Hematopoietic multipotent progenitor cell treated with erythropoietin and hydrocortisone succinate and interleukin-3 and kit ligand, for 4 days (in vitro differentiated cells): ENCODE measurements at places on chromosomes 3 and 15.

- DNase-seq, result no peak
Measured at GRCh38 chr15:73716417-73716816, 32.2 kb downstream of the CD276 start.

- no peak for DNase-seq
Measured at GRCh38 chr3:28949580-28949979, 331.3 kb upstream of the RBMS3 start.

DNA sequence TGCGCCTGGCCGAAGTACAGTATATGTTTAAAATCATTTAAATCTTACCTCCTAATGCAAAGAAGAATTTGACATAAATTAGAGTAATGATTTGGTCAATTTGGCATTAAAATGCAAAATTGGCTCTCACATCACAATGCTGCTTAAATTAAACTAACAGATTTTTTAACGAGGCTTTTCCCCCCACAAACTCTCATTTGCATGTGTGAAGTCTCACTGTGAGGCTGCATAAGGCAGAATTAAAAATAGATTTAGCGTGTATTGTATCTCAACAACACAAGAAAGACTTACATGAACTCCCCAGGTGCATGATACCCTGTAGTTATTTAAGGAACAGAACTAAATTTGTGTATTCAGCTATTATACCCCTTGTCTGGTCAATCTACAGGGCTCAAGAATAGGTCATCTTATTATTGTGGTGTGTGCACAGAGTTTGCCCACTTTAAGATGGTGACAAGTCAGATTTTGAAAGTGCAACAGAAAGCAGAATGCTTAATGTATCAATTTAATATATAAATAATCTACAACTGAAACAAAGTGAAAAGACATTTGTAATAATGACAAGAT, 897.9 kb downstream of the EPHA3 start:
- no peak for DNase-seq

- DNase-seq, result no peak
Measured at GRCh38 chr3:64267721-64268604, 42.7 kb upstream of the PRICKLE2 start.

DNA sequence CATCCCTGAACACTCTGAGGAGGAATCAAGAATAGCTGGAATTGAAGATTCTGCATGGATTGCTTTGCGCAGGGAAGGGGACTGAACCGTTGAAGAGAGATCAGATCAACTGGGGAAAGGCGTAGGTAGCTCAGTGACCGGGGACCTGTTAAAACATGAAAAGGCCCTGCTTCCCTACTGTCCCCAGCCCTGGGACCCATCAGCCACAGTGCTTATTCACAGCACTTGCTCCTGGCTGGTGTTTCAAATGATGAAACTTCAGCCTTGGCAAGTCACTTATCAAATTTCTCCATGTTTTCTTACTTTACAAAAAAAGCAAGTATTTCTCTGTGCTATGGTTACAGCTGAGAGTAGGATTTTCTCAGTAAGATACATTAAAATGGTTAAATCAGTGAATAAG, 199.3 kb downstream of the MEIS2 start:
- DNase-seq, result no peak

DNA sequence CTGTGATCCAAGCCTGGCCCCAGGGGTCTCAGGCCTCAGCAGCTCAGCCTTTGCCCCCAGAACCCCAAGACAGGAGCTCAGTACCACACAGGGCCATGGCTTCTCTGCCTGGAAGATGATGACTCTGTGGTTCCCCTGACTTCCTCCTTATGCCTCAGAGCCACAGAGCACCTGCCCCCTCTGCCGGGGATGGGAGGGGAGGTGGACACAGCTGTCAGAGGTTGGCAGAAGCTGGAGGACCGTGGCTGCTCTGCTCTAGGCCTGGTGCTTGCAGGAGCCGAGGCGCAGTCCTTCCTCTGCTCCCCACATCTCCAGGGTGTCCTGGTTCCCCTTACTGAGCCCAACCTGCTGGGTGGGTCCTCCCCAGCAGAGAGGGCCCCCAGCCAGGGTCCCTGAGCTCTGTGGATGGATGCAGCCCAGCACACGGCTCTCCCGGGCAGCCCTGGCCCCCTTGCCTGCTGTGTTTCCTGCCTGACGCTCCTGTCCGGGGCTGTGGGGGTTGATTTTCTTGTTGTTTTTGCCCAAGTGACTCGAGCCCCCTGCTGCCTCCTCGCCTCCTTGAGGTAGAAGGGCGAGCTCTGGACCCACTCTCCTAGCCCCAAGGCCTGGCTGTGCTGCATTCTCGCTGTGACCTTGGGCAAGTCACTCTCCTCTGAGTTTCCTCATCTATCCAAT, 36.6 kb downstream of the PSTPIP1 start:
- DNase-seq, result peak; percentile 84

- DNase-seq, result no peak
Measured at GRCh38 chr3:116474032-116474780, 28.9 kb upstream of the LSAMP start.

DNA sequence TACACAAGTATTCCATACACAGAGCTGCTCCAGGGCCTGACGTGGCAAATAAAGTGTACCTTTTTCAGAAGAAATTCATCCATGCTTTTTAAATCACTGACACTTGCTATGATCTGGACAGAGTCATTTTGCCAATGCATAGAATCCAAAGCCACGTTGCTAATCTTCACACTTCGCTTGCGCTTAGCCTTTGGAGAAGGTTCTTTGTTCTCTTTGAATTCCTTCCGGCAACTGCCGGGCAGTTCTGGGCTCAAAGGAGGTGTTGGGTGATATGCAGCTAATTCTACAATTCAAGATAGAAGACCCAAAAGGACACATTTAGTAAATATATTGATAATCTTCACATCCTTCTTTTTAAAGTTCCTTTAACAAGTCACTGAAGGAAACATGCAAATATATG, 69.9 kb downstream of the NR2E3 start:
- no peak for DNase-seq

DNA sequence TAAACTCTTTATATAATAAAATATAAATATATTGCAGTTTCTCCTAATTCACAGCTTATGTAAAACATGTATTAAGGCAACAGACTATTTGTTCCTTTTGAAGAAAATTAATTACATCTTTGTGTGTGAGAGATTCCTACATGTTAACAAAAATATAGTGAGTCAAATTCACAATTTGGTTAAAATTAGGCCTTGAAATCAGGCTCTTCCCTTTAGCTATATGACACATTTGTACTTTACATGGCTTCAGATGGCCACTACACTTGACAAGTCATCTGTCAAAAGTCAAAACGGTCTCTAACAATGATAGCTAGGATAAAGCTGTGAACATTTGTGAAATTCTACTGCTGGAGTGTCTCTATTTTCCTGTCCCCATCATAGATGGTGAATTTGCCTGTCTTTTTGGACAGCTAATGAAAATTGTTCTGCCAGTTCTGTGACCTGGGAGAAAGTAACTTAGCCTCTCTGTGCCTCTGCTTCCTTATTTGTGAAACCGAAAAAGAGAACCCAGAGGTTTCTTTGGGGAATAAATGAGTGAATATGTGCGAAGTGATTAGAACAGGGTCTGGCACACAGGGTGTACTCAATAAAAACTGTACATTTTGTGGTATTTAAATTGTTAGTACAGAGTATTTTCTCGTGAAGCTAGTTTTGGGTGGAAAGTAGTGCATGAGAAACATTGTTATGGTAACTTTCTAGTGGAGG, 23.6 kb downstream of the TM4SF4 start:
- DNase-seq, result no peak

DNA sequence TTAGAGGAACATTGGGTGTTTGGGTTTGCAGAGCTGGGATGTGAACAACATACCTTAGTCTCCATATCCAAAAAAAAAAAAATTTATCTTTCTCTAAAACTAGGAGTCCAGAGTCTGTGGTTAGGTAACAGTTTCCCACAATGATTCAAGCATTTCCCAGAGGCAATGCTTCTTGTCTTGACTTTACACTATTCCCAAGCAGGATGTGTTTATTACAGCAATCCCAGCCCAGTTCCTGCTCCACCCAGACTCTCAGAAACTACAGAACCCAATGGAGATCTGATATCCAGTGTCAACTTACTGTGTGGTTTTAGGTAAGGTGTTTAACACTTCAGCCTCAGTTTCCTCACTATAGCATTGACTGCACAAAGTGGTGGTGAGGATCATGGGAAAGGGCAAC, 2.3 kb upstream of the C3orf62 start:
- no peak for DNase-seq

- DNase-seq, result no peak
Measured at GRCh38 chr3:7667774-7668173, 806.9 kb downstream of the GRM7 start.

DNA sequence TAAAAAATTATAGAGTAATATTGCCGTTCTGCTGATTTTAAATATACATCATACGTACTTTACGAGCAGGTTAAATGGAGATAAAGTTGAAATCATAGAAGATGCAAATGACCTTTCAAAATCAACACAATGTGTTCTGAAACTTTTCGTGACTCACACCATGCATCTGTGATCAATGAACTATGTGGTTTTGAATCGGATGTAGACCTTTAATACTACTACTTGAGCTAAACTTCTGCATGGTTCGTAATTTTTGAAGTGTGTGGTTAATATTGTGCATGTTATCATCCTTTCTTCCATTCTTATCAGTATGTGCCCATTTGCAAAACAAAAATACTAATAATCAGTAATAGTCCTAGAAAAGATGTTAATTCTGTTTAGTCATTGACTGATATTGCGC, 58.9 kb downstream of the GASK1A start:
- no peak for DNase-seq

- DNase-seq, result no peak
Measured at GRCh38 chr3:12246497-12247163, 42.2 kb upstream of the PPARG start.

DNA sequence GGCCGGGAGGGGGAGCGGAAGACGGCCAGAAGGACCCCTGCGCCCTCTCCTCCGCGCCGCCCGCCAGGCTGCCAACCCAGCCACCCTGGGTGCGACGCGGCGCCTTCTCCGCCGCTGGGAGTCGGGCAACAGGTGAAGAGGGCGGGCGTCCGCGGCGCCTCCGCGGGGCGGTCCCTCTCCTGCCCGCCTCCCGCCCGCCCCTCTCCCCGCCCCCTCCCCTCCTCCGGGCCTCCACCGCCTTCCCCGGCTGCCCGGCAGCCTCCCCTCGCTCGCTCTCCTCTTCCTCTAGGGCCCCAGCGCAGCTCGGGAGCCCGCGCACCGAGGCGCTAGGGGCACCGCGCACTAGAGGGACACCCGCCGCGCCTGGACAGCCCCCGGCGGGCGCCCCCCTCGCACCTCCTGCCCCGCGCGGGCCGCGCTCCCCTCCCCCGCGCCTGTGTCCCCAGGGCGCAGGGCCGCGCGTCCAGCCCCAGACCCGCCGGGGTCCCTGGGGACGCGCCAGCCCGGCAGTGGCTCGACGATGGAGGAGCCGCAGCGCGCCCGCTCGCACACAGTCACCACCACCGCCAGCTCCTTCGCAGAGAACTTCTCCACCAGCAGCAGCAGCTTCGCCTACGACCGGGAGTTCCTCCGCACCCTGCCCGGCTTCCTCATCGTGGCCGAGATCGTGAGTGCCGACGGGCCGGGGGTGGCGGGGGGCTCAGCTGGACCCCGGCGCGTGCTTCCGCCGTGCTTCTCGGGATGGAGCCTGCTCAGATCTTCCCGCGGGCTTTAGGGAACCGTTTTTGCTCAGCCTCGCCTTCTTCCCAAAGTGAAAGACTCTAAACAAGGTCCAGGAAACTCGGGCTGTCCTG, at the start of gene CMTM8:
Gene CMTM8 (plus strand): TSS at position 228 of the 854 bp plus-strand sequence. CDS start 293 bp downstream, at position 521.
- peak; percentile 72 for DNase-seq

DNA sequence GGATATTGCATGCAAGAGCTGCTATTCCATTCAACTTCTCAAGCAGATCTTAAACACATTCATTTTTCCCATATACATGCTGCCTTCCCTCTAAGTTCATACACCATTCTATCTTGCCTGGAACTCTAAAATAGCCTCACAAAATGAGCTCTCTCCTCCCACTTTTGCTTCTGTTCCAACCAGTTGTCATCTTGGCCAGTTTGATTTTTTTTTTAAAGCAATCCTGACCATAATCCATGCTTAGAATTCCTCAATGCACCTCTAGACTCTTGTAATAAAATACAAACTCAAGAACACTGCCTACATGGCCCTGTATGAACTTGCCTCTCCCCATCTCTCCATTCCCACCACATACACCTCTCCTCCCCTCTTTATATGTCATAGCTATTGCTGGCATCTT, 68.6 kb upstream of the NPHP3 start:
- no peak for DNase-seq

- DNase-seq, result peak; percentile 46
Measured at GRCh38 chr3:54931182-54931581, 3.3 kb upstream of the LRTM1 start.

- no peak for DNase-seq
Measured at GRCh38 chr3:78368636-78369345, 1328.9 kb downstream of the ROBO2 start.

DNA sequence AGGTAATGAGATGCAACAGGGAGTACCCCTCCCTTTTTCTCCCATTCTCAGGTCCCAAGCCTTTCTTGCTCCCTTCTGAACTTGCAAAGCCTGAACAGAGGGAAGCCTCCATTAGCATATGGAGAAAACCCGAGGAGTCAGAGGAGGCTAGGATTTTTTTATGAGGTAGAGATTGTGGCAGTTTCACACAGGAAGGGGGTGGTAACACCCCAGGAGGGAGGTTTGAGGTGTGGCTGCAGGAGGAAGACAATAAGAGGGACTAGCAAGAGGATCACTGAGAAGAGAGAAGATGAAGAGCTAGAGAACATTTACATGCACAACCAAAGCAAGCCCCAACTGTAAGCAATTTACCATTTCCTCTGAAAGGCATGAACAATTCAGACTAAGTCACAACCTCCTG, 322.7 kb downstream of the SV2B start:
- DNase-seq, result no peak

- no peak for DNase-seq
Measured at GRCh38 chr15:92109191-92109873, 255.8 kb downstream of the SLCO3A1 start.

- peak; percentile 30 for DNase-seq
Measured at GRCh38 chr15:80856400-80856799, 77.2 kb downstream of the CEMIP start.

- no peak for DNase-seq
Measured at GRCh38 chr3:104642827-104643226, 723.9 kb upstream of the ALCAM start.

DNA sequence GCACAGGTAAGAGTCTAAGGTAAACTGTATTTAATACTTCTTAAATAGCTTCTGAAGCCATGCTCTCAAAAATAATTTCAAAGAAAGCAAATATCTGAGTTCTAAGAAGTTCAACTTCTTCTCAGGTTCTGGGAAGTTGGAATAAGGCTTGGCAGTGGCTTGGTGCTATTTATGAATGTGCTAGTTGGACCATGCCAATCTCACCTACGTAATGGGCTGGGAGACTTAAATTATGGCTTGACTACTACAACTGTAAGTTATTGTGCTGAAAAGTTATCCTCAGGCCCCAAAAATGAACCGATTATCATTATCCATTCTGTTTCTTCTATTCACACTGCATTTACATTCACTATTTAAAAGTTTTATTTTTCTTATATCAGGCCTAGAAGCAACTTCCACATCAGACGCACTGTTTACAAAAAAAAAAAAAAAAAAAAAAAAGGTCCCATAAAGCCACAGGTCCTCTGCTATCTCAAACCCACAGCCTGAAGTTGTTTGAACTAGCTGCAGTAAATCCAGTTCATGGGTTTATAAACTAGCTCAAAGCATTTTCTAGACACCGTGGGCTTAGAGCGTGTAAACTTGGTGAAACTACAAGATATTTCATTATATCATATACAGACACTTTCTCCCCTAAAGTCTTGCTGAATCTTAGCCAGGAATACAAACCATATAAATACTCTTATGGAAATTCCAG, 3.4 kb downstream of the LRIG1 start:
- peak; percentile 75 for DNase-seq
